DMS53 (cell line): ENCODE measurements at places on chromosomes 1 and 21.

DNA sequence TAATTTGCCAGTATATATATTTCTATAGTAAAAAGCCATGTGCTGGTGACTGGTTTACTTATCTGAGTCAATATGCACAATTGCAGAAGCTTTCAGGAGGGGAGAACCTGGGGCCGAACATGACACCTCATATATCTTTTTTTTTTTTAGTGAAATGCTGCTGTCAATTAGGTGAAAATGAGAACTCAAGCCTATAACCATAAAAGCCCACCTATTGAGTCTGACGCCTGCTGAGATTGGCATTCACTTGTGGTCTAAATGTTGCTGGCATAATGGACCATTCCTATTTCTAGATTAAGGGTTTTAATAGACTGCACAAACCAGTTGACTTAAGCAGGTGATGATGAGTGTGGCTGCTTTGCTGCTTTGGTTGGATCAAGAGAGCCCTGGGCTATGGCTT lies 10.8 kb downstream of the NTMT2 start:
- DNase-seq = no peak

GRCh38 chr1:11058595-11059154 lies 1.1 kb downstream of the SRM start:
- DNase-seq = peak; percentile 95

- DNase-seq = no peak
Measured at GRCh38 chr1:161177936-161178244, 583 bp upstream of the B4GALT3 start.

DNA sequence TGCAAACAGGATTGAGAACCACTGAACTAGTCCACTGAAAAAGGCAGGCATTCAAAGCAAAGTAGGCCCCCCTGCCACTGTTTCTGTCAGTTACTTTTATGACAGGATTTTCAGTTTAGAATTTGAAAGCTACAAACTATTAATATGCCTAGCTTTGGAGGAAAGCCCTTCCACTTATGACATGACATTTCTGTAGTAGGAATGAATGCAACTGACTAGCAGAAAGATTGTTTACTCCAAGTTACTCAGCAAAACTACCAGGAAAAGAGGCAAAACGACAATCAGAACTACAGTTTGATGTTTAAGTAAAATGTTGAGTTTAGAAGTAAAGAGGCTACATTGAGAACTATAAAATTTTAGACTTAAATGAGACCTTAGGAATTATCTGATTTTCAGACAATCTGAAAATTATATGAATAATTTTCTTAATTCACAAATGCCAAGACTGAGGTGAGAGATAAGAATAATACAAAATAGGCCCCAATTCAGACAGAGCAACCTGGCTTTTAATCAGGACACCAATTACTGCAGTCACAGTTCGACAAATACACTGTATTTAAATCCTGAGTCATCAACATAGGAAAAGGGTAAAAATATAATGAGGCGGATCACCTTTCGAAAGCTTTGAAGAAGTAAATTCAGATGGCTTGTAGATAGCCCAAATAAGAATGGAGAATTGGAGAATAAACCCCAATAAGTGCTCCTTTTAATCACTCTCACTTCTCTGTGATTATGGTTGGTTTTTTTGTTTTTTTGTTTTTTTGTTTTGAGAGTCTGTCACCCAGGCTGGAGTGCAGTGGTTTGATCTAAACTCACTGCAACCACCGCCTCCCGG lies 2.2 kb downstream of the PRKAB2 start:
- DNase-seq = no peak

GRCh38 chr1:206931709-206932108 lies 10.0 kb upstream of the FCMR start:
- peak; percentile 14 for DNase-seq

DNA sequence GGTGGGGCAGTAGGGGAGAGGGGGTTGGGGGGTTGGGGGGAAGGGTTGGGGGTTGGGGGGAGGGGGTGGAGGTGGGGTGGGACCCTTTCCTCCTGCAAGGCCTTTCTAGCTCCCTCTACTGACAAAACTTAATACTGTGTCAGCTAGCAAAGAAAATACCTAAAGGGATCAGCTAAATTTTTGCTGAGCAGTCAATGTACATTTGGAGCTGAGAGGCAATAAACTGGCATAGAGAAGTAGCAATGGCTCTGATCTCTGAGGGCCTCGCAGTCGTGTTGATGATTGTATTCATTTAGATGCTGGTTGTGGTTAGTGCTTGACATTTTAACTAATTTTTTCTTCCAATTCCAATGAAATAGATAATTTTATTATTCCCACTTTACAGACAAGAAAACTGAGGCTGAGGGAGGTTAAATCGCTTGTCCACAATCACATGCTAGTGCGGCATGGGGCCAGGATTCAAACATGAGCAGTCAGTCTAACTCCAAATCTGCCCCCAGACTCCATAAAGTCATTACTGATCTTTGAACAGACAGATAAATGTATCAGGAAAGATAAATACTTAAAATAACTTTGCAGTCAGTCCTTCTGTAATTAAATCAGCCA lies 357.1 kb downstream of the DISC1 start:
- DNase-seq = peak; percentile 22

- DNase-seq = peak; percentile 23
Measured at GRCh38 chr1:96674915-96675314, 46.7 kb upstream of the PTBP2 start.

DNA sequence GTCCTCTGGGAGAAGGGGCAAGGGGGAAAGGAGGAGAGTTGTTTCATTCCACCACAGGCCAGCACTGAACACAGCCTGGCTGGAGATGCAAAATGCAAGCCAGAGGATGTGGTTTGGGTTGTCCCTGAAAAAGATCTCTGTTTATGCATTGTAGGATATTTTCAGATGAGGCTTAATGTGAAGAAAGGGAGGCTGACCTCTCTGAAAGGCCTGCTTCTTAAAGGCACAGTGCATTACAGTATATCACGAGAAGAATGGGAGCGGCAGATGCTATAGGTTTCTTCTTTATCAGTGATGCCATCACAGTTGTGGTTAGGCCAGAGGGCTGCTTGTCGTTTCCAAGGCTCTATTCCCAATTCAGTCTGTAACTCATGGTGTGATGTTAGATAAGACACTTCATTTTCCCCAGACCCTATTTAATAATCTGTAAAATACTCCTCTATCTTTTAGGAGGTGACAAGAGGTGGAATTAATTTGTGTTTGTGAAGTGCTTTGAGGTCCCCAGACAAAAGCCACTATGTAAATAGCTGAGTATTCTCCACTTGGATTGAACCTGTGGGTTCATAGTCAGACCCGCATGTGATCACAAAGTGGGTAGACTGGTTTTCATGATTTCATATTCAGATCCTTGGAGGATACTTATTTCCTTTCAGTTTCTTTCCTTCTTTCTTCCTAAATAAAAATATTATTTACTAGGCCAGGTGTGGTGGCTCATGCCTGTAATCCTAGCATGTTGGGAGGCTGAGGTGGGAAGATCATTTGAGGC lies 76.5 kb upstream of the WDR26 start:
- DNase-seq = no peak

GRCh38 chr1:202565890-202566602 lies 144.2 kb downstream of the SYT2 start:
- DNase-seq = no peak

- no peak for DNase-seq
Measured at GRCh38 chr1:62263006-62263813, 56.0 kb downstream of the KANK4 start.

DNA sequence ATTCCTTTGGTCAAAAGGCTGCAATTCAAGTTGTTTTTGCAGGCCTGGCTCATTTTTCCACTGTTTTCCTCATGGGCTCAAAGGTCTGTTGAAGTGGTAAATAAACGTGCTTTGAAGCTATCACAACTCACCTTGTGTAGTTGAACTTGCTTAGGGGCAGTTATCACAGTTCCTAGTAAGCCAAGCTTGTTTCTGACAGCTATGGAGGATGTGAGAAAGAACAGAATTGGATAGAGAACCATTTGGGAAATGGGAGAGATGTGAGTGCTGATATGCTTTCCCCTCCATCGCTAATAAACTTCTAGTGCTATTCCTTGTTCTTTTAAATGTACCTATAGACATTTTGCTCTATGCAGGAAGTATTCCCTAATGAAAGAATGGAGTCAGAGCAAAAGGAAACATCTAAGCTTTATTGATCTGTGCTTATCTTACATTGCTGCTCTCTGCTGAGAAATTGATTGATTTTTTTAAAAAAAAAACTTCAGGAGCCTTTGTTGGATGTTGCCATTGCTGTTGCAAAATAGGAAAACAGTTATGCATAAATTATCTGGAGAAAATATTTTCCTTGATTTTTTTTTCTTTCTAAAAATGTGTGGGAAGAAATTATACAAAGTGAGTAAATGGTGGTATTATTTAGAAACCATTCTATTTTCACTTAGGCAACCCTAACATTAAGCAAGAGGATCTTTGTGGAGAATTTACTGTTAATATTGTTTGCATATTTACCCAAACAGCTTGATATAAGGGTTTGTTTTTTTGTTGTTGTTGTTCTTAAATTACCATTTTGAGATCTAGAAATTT lies 118.2 kb downstream of the MAGI3 start:
- DNase-seq = peak; percentile 16

- DNase-seq = no peak
Measured at GRCh38 chr1:112982853-112983536, 27.0 kb upstream of the SLC16A1 start.
